ENCODE measurements at places on chromosomes 3 and 15.

DNA sequence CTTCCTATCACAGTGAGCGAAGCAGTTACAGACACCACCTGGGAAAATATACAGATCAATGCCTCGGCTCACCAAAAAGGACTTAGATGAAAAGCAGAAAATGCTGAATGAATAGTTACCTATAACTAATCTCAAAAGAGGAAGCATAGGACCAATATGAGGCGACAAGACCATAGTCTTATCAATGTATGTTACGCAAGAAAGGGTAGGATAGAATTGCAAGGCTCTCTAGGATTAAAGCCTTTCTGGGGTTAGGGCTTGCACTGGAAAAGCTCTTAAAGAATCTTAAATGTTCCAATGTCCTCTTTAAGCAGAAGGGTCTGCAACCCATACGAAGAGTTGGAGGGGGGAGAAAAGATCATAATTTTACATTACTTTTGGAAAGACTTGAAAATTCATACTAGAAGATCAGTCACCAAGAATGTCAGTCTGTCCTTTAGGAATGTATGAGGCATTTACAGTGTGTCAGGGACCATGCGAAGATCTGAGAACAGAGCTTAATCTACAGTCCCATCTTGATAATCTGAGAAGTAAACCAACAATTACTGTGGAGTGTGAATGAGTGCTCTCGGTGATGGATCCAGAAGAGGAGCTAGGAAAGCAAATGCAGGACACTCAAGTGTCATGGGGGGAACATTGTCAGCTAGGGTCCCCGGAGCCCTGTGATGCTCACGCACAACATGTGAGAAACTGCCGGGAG is 185.9 kb downstream of the GREM1 start:
- DNase-seq, result no peak

DNA sequence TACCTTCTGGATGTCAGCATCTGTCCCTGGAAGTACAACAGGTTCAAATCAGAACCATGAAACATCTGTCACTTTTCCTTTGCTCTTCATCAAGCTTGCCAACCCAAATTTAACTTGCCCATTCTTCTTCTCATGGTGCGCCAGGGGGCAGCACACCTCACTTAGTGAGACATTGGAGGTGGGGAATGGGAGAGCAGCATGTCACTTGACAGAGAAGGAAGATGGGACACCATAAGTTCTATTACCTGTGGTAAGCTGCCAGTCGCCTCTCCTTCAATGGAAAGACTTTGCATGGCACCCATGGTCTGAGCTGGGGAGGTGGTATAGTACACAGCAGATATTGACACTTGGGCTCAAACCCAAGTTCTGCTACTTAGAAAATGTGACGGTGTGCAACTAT is 2.9 kb downstream of the SCN5A start:
- DNase-seq, result peak; percentile 20

DNA sequence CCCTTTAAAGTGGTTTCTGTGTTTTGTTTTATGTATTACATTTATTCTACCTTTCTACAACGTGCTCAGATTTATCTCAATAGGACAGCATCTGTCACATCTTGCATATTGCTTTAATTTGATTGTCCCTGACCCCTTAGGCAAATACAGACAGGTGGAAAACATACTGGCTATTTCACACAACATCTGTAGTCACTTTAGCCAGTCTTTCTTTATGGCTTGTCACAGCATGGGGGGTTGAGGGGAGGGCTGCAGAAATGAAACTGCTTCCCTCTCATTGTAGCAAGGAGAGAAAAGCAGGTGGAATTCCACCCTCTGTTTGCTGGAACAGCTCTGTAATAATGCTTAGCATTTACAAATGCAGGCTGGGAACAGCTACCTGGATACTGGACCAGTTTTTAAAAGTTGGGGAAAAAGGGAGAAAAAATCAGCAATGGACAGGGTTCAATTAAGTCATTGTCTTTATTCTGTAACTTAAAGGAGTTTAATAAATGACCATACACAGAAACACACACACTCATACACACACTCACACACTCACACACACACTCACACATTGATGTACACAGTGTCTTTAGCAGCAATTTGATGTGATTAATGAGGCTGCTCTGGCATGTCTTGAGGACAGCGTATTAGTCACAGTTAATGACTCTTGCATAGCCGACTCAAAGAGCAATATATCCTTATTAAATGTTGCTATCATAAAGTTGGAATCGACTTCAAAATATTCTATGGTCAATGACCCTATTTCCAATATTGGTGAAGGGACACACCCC is 283.7 kb upstream of the GBE1 start:
- DNase-seq, result no peak

DNA sequence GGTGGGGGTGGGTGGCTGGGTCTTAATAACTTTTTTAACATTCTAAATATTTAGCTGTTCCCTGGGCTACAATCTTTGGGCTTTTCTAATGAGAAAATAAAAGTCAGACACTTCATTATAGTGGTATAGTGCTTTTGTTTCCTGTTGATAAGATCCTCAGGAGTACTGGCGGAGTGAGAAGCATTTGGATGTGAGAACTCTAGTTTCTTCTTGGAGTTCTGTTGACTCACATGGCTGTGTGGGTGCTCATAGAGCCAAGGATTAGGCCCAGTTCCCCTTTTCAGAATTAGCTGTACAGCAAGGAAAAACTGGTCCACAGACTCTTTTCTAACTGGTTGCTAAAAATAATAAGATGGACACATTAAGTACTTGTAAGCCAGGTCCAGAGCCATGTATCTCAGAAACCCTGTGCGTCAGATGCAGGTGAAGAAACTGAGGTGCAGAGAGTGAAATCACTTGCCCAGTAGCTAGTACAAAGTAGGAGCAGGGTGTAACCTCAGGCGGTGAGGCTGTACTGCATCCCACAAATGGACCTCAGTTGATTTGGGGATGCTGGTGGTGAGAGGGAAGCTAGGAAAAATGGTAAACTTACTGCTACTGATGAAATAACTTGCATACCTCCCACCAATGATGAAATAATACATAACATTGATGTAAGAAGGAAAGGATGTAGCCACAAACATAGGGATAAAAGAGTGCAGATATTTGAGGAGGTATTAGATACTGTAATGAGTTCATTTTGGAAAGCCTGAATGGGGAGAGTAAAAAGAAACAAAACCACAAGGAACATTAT is 2.3 kb downstream of the ITPR1 start:
- DNase-seq, result no peak

- DNase-seq, result peak; percentile 92
Observed at GRCh38 chr3:13850161-13850945, 29.5 kb downstream of the WNT7A start.

GRCh38 chr15:56816781-56817180 is 83.5 kb upstream of the ZNF280D start:
- no peak for DNase-seq

DNA sequence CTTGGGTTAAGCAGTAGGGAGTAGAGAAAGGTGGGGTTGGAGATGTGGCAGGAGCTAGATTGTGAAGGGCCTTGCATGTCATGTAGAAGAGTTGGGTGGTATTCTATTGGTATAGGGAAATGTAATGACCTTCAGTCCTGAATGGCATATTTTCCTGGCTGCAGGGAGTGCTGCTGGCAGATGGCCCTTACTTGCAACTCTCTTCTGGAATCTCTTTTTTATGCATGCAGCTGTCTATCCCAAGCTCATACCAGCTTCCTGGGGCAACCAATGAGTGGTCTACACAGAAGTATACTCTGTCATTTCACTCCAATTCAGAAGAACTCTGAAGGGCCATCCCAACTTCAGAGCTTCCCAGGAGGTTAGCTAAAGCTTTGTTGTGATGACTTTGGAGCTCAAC is 144.7 kb upstream of the ANKRD28 start:
- DNase-seq, result no peak

GRCh38 chr3:112353365-112353764 is 20.4 kb downstream of the CD200 start:
- DNase-seq, result no peak

DNA sequence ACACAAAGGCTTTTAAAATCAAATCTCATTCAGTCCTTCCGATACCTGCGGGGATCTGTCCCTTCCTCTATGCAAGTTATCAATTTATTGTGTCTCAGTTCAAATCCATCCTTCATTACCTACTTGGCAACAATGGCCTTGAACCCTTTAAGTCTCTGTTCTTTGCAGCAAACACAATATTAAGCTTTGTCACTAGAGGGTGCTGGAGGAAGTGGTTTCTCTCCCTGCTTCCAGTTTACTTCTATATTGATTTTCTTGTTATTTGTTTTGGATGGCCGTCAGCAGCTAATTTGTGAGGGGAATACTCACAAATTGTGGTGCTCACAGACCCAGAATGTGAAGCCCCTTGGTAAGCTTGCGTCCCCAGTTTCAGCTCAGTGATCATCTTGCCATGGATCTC is 278.3 kb downstream of the FGF12 start:
- DNase-seq, result peak; percentile 41

GRCh38 chr3:125695688-125696087 is 100.4 kb upstream of the OSBPL11 start:
- no peak for DNase-seq

GRCh38 chr3:181730934-181731333 is 19.2 kb downstream of the SOX2 start:
- no peak for DNase-seq

- peak; percentile 19 for DNase-seq
Observed at GRCh38 chr3:120567370-120568201, 28.6 kb upstream of the NDUFB4 start.

DNA sequence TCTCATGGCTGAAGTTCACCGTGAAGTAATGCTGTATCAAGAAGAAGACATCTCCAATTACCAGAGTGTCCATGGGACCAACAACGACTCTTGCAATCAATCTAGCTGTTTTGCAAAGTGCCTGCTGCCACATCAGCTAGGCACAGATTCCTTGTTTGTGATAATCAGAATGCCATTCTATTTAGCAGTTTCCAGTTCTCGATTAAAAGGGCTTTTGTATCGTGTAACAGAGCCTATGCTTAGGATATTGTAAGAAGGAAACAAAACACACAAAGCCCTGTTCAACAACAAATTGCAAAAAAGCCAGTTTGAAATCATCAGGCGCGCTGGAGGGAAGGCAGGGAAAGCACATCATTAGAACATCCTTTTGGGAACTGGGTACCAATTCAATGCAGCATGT is 26.1 kb downstream of the RASGRF1 start:
- DNase-seq, result no peak

GRCh38 chr3:123198372-123198771 is 3.4 kb upstream of the SEC22A start:
- DNase-seq, result no peak

DNA sequence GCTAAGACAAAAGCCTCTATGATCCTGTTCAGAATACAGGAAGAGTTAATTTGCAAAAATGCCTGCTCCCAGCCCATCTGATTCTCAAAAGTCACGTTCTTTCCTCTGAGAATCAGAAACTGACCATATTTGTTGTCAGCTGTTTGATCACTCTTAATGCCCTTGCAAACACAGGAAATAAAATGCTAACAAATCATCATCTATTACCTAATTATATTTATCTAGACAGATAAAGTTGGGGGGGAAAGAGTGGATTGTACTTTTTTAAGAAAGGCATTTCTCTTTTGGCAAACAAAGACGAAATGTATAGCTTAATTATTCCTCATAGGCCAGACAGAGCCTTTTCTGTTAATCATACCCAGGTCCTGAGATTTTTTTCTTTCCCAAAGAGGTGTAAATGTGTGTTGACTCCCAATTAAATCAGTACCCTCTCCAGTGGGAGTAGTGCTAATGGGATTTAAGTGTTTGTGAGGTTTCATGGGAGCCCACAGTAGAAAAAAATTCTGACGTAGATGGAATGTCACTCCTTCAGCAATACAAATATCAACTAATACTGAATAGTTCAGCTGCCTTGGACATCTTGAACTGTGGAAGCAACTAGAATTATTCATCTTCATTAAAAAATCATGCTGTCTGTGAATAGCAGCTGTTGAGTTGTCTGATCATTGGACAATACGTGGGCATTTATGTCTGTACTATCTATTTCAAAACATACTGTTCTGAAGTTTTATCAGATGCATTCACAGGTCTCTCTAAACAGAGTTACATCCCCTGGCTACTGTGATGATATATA is 22.5 kb upstream of the BNIP2 start:
- DNase-seq, result no peak

- DNase-seq, result no peak
Observed at GRCh38 chr3:153547970-153548369, 385.9 kb downstream of the RAP2B start.

DNA sequence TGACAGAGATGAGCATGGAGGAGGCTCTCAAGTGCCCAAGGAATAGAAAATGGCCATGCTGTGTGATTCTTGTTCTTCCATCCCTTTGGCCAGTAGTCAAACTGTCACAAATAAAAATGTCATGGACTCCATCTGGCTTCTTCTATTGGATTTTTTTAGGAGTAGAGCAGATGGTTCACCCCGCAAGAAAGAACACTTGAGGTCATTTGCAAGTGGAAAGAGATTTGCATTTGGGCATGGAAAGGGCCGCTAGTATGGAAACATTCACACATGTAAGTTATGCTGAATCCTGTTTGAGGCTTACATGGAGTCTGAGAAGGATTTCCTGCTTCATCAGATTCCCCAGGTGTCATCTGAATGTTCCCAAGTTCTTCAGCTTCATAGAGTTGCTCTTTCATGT is 53.1 kb upstream of the CFAP161 start:
- no peak for DNase-seq

DNA sequence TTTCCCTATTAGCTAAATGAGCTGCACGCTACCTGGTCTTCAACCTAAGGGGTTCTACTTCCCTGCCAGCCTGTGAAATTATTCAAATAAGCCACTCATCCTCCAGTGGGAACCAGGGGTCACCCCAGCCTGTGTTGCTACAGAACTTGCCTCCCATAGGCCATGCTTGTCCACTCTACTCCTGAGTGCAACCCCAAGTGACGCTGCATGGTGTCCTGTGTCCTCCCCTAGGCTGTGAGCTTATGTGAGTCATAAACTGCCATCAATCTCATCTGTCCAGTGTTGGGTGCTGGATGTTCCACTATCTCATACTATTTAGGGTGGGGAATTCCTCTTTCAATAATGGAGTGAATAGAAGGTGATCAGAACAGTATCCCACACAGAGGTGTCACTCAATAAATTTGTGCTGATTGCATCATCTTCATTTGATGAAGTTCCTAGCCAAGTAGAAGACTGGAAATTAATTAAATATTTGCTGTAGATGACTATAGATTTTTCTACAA is 49.8 kb upstream of the SSR3 start:
- DNase-seq, result no peak

All from Calu3 (cell line).